Stimulated activated CD8-positive, alpha-beta memory T cell treated with anti-CD3 and anti-CD28 coated beads, Interleukin-15, amount 100 ng/mL, for 24 hours (primary cell): ENCODE measurements at places on chromosomes 7 and 10.

GRCh38 chr7:16634271-16634738 is 11.2 kb downstream of the ANKMY2 start:
- DNase-seq = no peak

DNA sequence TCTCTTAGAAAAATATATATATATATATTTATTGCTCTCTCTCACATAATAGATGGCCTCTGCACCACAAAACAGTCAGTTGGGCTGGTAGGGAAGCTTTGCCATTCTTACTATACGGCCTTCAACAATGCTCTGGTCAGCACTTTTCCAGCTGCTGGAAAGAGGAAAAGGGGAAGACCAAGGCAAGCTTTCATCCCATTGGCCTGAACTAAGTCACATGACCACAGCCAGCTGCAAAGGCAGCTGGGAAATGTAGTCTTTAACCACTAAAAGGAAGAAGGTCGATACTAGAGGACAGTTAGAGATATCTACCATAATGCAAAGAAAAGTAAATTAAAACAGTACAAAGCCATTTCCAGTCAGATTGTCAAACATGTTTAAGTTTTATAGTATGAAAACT is 58.4 kb upstream of the MACROH2A2 start:
- no peak for DNase-seq

- DNase-seq = no peak
Measured at GRCh38 chr10:6044751-6045313, 17.3 kb downstream of the IL2RA start.

DNA sequence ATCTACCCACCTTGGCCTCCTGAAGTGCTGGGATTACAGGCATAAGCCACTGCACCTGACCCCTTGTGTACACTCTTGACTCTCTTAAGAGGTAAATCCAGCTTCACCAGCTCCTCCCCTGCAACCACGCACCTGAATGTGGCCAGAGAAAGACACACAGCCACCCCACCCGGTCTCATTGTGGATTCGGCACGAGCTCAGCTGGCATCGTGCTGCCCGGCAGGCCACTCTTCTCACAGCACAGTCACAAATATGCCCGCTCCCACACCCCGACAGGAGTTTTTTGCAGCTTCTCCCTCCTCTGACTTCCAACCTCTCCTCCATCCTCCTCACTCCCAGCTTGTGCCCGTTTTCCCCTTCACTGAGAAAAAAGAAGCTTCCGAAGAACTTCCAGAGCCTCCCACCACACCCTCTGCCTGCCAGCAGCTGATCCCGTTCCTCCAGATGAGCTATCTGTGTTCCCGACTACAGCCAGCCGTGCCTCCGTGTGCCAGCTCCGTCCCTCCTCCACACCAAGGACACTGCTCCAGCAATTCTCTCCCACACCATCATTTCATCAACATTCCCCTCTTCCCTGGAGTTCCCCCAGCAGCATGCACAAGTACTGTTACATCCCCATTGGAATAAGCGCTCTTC is 8.0 kb upstream of the SMARCD3 start:
- DNase-seq = no peak
